ENCODE measurements at places on chromosomes 3 and 15.

- DNase-seq: no peak
Observed at GRCh38 chr15:39786447-39787056, 3.9 kb upstream of the FSIP1 start.

- DNase-seq: no peak
Observed at GRCh38 chr15:57704441-57704840, 2.1 kb upstream of the POLR2M start.

GRCh38 chr15:89362203-89363101 lies 27.8 kb upstream of the POLG start:
- no peak for DNase-seq

DNA sequence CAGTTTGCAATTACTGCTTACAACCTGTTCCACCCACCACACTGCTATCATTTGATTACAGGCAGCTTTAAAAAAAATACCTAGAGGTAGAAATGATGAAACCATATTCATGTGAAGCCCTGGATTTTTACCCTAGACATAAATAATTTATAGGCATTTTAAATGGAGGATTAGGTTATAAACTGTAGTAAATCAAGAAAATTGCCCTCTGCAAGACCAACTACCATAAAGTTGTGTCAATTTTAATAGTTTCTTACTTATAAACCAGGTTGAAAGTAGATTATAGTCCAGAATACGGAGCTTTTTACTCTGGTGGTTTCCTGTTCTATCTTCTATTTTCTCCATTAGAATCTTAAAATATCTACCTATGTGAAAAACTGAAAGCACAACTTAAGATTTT lies 13.9 kb downstream of the TNIK start:
- no peak for DNase-seq

- no peak for DNase-seq
Observed at GRCh38 chr3:18575573-18575972, 150.4 kb upstream of the SATB1 start.

DNA sequence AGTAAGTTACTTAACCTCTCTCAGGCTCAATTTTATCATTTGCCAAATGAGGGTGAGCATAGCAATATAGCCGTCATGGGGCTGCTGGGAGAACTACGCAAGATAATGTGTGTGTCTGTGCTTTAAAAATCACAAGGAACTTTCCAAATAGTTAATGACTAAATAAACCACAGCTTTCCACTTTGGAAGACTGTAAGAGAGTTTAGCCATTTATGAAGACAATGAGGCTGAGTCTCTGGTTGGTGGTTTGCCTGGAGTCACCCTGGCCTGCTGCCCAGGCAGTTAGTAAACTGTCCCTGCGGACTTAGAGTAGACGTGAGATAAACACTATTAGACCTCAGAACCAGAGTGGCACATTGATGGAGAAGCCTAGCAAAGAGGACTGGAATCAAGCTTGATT lies 357.7 kb downstream of the CLSTN2 start:
- DNase-seq: no peak

DNA sequence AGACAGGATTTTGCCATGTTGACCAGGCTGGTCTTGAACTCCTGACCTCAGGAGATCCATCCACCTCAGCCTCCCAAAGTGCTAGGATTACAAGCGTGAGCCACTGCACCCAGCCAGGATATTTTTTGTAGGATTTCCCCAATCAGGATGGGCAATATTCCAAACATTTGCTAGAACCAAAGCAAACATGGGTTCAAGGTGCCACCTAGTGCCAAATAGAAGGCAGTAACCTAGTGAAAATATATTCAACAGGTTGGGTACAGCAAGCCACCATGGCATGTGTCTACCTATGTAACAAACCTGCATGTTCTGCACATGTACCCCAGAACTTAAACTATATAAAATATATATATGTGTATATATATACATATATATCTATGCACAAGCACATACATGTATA lies 185.9 kb upstream of the CADM2 start:
- DNase-seq: no peak
